ENCODE measurements at places on chromosomes 11 and 22. TPM values are rescaled to one million over a fixed set of nuclear protein-coding genes. Genes with fewer than 3 reads are reported as not detected.
A peak's percentile ranks its signal among the peaks of the same experiment; 100 is the strongest.

The KIRREL3 gene
- 0.82 TPM for total RNA-seq

The TP53AIP1 gene
- 0.20 TPM for total RNA-seq

The BTBD18 gene
- not detected for total RNA-seq

- no peak overlapping the region for H3K4me3 ChIP-seq
- peaks cover 8% of the 10 kb centered on the region for H3K4me1 ChIP-seq
- no peak overlapping the region for H3K27ac ChIP-seq
Measured at GRCh38 chr11:69492201-69492991, 10.9 kb downstream of the LINC01488 start.

- no peaks in the 10 kb centered on the region for H3K4me1 ChIP-seq
- H3K27ac ChIP-seq = no peak overlapping the region
- H3K27me3 ChIP-seq = no peaks in the 10 kb centered on the region
- no peak for DNase-seq
- no peak overlapping the region for H3K4me3 ChIP-seq
- H3K36me3 ChIP-seq = no peaks in the 10 kb centered on the region
Measured at GRCh38 chr11:35798983-35799382, 136.4 kb downstream of the TRIM44 start.

GRCh38 chr11:16412525-16413172, 56.3 kb upstream of the SOX6 start:
- no peak overlapping the region for H3K4me3 ChIP-seq
- H3K27me3 ChIP-seq = no peaks in the 10 kb centered on the region
- H3K27ac ChIP-seq = no peak overlapping the region
- DNase-seq = no peak
- no peaks in the 10 kb centered on the region for H3K4me1 ChIP-seq
- no peaks in the 10 kb centered on the region for H3K36me3 ChIP-seq

GRCh38 chr11:33040033-33040861, 875 bp downstream of the TCP11L1 start:
- no peaks in the 10 kb centered on the region for H3K27me3 ChIP-seq
- DNase-seq = no peak

- H3K36me3 ChIP-seq = no peaks in the 10 kb centered on the region
- H3K27me3 ChIP-seq = peaks cover 10% of the 10 kb centered on the region
- no peak for DNase-seq
- H3K27ac ChIP-seq = no peak overlapping the region
- H3K4me3 ChIP-seq = no peak overlapping the region
- H3K4me1 ChIP-seq = no peaks in the 10 kb centered on the region
Measured at GRCh38 chr22:17060126-17060525, 24.7 kb upstream of the IL17RA start.

GRCh38 chr22:31816750-31817149, 62.9 kb downstream of the DEPDC5 start:
- no peak overlapping the region for H3K4me3 ChIP-seq
- H3K27ac ChIP-seq = no peak overlapping the region
- no peaks in the 10 kb centered on the region for H3K27me3 ChIP-seq
- peaks cover 49% of the 10 kb centered on the region for H3K36me3 ChIP-seq
- no peak for DNase-seq

GRCh38 chr11:64996710-64997380, at the start of gene BATF2:
BATF2 (minus strand) TSS chr11:64996971; CDS start chr11:64996914, 57 bp downstream.
- H3K27ac ChIP-seq = peak within 1 kb of the TSS; percentile 87
- peak within 1 kb of the TSS; percentile 0 for H3K4me3 ChIP-seq
- peaks cover 51% of the 10 kb centered on the region for H3K4me1 ChIP-seq
- H3K36me3 ChIP-seq = peaks cover 7% of the 10 kb centered on the region

DNA sequence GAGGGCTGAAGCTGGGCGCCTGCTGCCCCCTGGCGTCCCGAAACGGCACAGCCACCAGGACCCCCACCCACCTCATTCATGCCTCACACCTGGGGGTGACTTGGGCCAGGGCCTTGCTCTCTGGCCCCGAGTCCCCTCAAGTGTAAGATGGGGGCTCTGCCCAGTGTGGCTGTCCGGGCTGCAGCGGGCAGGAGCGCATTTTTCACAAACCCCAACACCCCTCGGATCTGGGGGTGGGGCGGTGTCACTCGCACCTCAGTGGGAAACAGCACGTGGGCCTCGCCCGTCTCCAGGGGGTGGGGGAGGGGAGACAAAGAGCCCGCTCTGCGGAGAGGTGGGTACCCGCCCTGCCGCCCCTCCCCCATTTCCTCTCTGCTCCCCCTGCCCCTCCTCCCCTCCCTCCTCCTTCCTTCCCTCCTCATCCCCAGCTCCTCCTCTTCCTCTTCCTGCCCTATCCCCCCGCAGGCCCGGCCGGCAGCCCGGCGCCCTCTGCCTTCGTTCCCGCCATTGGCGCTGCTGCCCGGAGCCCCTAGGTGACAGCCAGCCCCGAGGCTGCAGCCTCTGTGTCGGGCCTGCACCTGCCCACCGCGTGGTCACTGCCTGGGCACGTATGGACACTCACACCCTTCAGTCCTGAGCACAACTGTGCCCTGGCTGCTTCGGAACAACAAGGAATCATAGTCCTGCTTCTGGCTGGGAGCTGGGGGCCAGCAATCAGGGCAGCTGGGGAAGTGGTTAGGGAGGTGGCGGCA, 6.8 kb upstream of the CDKN1C start:
- H3K27me3 ChIP-seq = no peaks in the 10 kb centered on the region
- peaks cover 27% of the 10 kb centered on the region for H3K4me1 ChIP-seq
- H3K27ac ChIP-seq = peak overlapping the region; percentile 59
- no peaks in the 10 kb centered on the region for H3K36me3 ChIP-seq

DNA sequence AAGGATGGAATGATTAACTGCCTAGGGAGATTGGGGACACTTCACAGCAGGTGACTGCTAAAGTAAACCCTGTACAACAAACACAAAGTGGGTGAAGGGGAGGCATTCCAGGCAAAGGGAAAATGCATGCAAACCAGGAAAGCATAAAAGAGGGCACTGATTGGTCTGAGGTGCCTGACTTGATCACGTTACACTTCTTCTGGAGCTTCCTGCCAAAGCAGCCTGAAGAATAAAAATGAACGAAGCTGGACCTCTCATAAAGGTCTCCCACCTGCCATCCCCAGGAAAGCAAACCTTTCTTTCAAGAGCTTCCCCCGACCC, 46.7 kb upstream of the SCUBE2 start:
- no peaks in the 10 kb centered on the region for H3K27me3 ChIP-seq
- no peak overlapping the region for H3K27ac ChIP-seq
- H3K4me1 ChIP-seq = peaks cover 11% of the 10 kb centered on the region
- DNase-seq = no peak
- H3K36me3 ChIP-seq = no peaks in the 10 kb centered on the region

- no peak overlapping the region for H3K4me3 ChIP-seq
- H3K27ac ChIP-seq = peak overlapping the region; percentile 22
- peaks cover 48% of the 10 kb centered on the region for H3K4me1 ChIP-seq
- H3K27me3 ChIP-seq = no peaks in the 10 kb centered on the region
Measured at GRCh38 chr11:13445588-13445987, 17.4 kb downstream of the BTBD10 start.

DNA sequence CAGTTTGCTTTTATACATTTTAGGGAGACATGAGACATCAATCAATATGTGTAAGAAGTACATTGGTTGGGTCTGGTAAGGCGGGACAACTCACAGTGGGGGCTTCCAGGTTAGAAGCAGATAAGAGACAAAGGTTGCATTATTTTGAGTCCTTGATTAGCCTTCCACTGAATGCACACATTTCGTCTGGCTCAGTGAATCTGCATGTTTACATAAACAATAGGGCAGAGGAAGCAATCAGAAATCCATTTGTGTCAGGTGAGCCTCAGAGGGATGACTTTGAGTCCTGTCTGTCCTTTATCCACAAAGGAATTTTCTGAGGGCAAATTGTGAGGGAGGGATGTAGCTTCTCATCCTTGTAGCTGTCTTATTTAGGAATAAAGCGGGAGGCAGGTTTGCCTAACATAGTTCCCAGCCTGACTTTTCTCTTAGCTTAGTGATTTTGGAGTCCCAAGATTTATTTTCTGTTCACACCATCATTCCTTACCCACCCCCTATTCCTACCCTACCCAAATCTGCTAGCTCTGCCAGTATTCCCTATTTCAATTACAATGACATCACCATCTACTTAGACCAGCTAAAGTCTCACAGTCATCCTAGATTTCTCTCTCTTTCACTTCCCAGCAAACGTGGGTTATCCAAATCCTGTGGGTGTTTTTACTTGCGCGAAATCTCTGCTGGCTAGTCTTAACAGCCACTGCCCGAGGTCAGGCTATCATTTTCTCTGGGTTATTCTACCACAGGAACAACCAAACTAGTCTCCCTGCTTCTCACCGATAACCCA, 2.9 kb downstream of the SC5D start:
- peaks cover 17% of the 10 kb centered on the region for H3K4me1 ChIP-seq
- H3K4me3 ChIP-seq = no peak overlapping the region
- H3K36me3 ChIP-seq = no peaks in the 10 kb centered on the region
- no peak for DNase-seq

DNA sequence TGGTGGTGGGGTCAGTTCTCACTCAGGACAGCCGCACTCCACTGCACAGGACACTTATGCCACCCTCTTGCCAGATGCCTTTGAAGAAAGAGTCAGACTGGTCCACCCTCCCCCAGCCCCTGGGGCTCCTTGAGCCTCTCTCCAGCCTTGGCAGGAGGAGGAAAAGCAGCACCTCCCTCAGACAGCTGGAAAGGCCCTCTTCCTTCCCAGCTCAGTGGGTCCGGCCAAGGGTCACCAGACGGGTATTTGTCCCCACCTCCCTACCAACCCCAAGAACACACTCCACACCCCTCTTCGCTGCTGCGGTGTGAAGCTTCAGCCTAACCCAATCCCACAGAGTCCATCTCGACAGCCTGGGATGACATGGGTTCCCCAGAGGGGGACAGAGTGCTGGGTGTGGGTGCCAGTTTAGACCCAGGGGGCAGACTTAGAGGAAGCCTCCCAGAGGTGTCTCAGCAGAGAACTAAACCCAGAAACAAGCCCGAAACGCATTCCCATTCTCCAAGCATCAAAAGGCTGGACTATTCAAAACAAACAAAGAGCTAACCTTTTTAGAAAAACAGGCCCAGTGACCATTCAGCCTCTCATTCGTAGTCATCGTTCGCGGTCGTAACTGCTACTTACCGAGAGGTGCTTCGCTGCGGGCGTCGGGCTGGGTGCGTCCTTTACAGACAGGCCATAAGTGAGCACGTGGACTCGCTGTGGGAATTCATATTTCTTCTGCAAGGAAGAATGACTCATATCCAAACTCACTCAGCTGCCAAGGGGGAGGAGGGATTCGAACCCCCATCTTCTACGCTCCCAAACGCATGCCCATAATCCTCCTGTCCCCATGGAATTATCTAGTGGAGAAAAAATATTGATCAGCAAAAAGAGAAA, 57.5 kb upstream of the ANO1 start:
- no peaks in the 10 kb centered on the region for H3K36me3 ChIP-seq
- no peak for DNase-seq
- no peak overlapping the region for H3K4me3 ChIP-seq

DNA sequence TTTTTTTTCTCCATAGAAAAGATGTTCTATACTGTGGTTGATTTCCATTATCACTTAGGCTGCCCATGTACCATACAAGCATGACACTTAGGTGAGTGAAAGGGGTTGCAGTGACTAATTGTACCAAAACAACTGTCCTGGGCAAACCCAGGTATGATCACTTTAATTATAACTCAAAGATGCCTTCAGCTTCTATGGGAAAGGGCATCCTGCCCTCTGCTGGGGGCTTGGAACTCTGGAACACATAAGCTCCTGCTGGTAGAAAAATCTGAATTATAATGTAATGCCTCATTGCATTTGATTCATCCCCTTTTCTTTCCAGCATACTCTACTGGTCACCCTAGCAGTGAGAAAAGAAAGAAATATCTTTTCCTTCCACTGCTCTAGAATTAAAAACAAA, 206.3 kb downstream of the DDX10 start:
- no peak overlapping the region for H3K4me3 ChIP-seq
- H3K27ac ChIP-seq = no peak overlapping the region
- no peaks in the 10 kb centered on the region for H3K4me1 ChIP-seq
- no peak for DNase-seq

- H3K27me3 ChIP-seq = no peaks in the 10 kb centered on the region
- H3K4me1 ChIP-seq = peaks cover 11% of the 10 kb centered on the region
- no peaks in the 10 kb centered on the region for H3K36me3 ChIP-seq
- H3K4me3 ChIP-seq = no peak overlapping the region
- H3K27ac ChIP-seq = no peak overlapping the region
Measured at GRCh38 chr11:86632499-86633269, 39.7 kb downstream of the ME3 start.

Data from transverse colon (tissue), 4 donors.